ENCODE measurements at places on chromosomes 4 and X. TPM values are rescaled to one million over a fixed set of nuclear protein-coding genes. Genes with fewer than 3 reads are reported as not detected.

Gene NXF2
- not detected for total RNA-seq

Gene ZNF157
- 0.24 TPM for total RNA-seq

Gene ATP8A1
- total RNA-seq, result 1.2 TPM

Gene EDA
- 0.85 TPM for total RNA-seq

Gene GPRIN3
- total RNA-seq, result under 0.01 TPM

Gene PALLD
- total RNA-seq, result 88.5 TPM

Gene CTAG2
- total RNA-seq, result not detected

Gene ZMAT1
- 0.24 TPM for total RNA-seq

Gene SERTM2
- total RNA-seq, result not detected

Gene ERAS
- not detected for total RNA-seq

Gene RTL3
- total RNA-seq, result not detected

Gene GPC3
- total RNA-seq, result under 0.01 TPM

Gene RADX
- total RNA-seq, result 1.9 TPM

Data from tracheal epithelial cell (primary cell).